CD8-positive, alpha-beta memory T cell (primary cell): ENCODE measurements at places on chromosomes 5 and 9. TPM values are rescaled to one million over a fixed set of nuclear protein-coding genes. Genes with fewer than 3 reads are reported as not detected.

Gene TMEM167A
- 96.6 TPM for total RNA-seq

Gene CCDC112
- 2.2 TPM for total RNA-seq

GRCh38 chr5:103119070-103119764, 721 bp downstream of the GIN1 start:
- no peak for DNase-seq

DNA sequence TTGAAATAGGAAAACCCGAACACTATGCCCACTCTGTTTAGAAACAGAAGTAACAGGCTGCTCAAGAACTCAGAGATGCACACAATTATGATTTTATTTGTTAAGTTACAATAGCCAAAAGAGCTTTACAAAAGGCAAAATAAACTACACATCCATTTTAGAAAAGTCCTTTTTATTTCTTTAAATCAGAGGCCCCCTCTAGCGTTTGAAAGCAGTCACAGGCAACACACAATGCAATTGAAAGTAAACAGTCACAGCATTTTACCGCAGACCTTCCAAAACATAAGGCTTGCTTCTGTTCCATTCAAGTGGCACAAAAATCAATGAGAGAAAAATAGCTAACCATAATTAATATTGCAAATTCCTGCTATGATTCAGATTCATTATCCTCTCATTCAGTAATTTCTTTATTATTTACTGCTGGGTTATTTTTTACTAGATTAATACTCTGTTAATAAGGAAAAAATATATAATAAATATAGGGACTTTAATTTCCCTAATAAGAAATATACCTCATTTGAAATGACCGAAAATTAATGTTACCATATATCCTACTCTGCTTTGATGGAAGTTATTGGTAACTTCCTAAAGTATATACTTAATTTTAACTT, 78.3 kb downstream of the CEP120 start:
- no peak for DNase-seq

Gene PCDHGA10
- total RNA-seq = 0.16 TPM

DNA sequence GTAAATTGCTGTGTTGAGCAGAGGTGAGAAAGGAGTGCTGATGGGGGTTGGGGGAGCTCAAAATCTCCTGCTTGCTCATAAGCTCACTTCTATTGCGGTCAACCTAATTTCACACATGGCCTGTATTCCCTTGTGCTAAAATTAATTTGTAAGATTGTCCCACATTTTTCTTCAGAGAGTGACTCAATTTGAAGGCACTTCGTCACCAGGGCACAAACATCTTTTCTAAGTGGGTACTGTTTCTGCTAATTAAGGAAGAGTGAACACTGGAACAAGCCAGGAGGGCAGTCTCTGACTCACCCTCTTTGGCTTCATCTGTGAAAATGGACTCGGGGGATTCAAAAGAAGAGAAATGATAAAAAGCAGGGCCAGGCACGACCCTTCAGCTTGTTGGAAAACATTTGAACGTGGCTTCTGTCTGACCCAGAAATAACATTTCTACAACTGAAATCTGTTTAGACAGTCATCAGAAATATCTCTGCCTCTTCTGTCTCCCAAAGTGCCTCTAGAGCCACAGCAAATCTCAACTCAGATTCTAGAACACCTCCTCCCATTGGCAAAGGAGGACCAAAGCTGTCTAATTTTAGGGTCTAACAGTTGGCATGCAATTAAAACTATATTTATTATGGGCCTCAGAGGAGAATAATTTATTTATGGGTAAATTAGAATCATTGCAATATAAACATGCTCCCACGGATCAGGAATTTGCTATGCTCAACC, 49.8 kb downstream of the FEM1C start:
- no peak for DNase-seq

Gene CLIC3
- 4.1 TPM for total RNA-seq

DNA sequence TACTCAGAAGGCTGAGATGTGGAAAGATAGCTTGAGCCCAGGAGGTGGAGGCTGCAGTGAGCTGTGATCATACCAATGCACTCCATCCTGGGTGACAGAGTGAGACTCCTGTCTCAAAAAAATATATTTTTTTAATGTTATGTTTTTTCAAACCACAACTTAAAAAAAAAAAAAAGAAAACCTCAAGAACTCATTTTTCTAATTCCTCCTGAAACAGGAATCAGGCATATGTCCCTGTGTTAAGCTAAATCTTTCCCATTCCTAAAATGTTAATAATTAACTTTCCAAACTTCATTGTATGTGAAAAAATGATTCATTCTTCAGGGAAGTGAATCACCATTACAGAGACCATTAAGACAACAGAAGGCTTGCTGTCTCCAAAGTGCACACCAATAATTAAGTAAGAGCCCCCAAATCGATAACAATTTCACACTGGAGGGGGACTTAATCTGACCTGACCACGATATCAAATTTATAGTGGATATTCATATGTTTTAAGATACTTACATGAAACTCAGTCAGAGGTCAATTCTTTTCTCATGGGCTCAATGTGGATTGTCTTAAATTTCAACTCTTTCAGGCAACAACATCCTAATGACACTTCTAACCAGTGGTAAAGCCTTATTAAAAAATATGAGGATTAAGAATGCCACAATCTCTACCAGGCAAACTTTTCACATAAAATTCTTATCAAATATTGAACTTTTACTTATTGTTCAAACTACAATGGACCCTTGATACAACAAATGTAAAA, 5.2 kb downstream of the CEMIP2 start:
- no peak for DNase-seq

Gene CDKN2B-AS1
- total RNA-seq = 0.74 TPM

DNA sequence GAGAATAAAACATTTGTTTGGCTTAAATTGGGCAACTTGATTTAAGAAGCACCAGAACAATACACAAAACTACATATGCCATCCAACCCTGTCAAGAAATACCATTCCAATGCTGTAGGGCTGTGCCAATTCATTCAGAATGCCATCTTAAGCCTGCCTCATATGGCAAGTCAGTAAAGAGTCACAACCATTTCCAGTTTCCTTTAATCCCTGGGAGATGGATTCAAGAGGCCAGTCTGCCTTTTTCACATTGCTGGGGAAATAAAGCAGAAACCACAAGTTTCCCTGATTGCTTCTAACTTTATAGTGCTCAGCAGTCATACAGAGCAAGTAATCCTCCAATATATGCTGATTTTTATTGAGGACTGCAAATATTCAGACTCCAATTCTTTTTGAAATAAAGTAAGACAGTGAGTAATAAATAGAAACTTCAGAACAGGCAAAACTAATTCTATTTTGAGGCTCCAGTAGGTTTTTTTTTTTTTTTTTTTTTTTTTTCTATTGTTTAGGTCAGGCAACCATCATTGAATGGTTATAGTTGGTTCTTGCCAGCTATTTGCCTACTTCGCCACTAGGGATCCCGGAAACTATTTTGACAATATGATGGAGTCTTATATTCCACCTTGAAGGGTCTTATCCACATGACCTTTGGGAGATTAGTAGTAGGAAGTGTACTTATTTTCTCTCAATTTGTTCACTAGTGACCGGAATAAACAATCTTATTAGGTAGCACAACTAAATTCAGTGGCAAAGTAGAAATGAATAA, 400.9 kb upstream of the MEF2C start:
- DNase-seq = no peak

DNA sequence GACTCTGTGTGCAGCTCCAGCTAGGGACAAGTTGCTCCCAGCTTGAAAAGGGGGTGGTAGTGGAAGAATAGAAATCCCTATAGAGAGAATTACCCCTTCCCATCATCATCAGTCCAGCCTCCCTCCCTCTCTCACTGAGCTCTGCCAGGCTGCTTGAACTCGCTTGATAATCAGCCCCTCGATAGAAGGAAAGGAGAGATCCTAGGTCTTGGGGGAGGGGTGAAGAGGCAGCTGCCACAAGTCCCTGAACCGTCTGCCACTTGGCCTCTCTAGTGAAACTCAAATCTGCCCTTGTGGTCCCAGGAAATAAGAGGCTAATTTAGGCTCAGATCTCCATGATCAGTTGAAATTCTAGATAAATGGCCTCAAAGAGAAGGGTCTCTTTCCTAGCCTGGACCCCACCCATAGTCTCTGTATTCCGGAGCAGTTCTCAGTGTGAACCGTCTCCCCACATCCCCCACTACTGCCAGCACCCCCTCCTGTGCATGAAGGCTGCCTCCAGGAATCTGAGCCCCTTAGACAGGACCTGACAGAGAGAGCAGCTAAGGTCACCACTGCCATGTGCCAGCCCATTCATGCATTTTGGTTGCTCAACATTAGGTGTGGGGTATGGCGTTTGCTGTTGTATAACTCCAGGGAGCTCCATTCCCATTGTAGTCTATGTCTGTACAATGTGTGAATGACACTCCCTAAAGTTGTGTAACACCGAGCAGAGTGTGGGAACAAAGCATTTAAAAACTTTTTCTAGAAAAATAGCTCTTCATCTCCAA, 5.5 kb downstream of the DNAJB5 start:
- no peak for DNase-seq

- no peak for DNase-seq
Observed at GRCh38 chr5:125874717-125875116, 548.5 kb upstream of the GRAMD2B start.

Gene CD14
- 3.1 TPM for total RNA-seq

DNA sequence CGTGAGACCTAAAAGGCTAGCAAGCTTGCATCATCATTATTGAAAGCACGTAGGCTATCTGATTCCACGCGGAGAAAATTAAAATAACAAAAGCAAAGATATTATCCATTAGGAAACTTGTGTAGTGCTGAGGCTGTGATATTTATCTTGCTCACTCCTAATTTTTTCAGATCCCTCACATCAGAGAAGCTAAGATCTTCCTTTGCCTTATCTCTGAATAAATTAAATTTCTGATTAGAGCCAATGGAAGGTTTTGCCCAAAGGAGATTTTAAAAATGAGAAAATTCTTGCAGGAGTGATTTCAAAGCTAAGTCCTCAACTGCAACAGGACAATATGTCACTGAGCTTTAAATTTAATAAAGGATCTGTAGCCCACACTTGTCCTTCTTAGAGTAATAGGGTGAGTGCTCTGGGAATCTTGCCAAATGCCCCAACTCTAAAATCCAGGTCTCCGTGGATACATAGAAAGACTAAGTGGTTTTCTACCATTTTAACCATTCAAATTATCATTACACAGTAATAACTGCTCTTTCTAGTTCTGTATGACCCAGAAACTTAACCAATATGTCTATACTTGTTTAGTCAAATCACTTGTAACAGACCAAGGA, 295.0 kb downstream of the CAAP1 start:
- no peak for DNase-seq

Gene N4BP3
- 5.2 TPM for total RNA-seq
